ENCODE measurements at places on chromosomes 4 and X.

- DNase-seq, result no peak
Measured at GRCh38 chr4:165138843-165139242, 26.2 kb upstream of the TMEM192 start.

DNA sequence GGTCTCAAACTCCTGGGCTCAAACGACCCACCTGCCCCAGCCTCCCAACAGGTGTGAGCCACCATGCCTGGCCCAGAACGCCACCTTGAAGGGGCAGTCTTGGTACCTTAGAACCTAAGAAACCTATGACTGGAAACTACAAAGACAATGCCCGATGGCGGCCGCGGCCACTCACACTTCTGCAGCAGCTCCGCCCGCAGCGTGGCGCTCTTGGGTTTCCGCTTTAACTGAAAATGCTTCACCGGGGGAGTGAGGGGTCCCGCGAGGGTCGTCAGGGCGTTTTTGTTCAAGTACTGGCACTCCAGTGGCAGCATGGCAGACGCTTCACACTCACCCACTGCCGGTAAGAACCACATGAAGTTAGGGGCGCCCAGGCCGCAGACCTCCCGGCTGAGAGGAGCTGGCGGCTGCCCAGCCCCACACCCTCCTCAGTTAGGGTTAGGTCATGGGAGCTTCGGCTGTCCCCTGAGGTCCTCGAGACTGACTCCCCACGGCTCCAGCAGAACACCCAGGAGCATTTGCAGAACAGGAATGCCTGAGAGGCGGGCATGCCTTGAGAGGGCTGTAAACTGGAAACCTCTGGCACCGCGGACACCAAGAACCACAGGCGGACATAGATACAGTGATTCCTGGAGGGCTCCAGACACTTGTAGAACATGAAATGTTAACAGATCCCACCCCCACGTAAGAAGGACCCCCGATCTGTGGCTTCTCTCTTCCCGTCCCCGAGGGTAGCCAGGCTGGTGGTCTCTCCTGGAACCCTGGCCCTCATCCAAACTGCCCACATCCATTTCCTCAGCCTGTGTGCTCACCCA is 19.0 kb downstream of the NELFA start:
- DNase-seq, result no peak

DNA sequence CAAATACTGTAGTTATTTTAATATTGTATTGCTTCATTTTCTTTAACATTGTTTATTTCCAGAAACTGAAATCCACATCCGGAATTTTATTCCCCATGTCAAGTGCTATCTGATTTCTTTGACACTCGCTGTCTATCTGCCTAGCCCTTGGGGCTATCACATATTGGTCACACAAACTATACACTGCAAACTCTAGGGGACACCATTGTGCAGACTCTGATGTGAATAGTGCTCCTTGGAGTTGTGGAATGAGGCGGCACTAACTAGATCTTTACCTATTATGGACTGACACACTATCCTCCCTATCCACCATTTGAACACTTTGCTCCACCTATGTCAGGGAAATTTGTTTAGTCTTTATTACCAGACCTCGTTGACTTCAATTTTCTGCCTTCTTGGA is 534.5 kb downstream of the GLUD2 start:
- DNase-seq, result no peak

- DNase-seq, result no peak
Measured at GRCh38 chr4:8738471-8738931, 133.1 kb downstream of the HMX1 start.

DNA sequence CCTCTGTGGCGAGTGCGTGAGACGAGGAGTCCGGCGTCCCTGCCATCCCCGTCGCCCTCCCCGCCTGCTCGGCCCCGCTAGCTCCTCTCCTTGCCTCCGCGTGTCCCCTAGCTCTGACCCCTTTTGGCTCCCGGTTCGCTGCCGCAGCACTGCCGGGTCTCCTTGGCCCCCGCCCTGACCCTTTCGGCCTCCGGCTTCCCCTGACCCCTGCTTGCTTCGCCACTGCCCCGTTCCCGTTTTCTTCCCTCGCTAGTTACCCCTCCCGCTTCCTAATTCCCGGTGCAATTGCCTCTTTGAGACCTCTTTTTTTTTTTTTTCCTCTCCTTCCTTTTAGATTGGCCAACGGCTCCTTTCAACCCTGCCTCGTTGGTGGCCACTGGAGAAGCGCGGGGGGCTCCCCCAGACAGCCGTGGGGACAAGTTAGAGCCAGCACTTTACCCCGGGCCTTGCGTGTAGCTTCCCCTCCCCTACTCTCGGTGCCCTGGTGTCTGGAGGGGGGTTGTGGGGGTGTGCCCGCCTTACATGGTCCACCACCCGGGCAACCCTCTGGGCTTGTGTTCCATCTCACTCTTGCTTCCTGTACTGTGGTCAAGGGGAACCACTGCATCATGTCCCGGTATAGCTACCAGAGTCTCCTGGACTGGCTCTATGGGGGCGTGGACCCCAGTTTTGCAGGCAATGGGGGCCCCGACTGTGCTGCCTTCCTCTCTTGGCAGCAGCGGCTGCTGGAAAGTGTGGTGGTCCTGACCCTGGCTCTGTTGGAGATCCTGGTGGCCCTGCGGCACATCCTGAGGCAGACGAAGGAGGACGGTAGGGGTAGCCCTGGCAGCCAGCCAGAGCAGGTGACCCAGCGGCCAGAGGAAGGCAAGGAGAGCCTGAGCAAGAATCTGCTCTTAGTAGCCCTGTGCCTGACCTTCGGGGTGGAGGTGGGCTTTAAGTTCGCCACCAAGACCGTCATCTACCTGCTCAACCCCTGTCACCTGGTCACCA is 548 bp downstream of the TMEM164 start:
- no peak for DNase-seq

GRCh38 chrX:120463241-120463640 is 5.9 kb downstream of the LAMP2 start:
- DNase-seq, result no peak

DNA sequence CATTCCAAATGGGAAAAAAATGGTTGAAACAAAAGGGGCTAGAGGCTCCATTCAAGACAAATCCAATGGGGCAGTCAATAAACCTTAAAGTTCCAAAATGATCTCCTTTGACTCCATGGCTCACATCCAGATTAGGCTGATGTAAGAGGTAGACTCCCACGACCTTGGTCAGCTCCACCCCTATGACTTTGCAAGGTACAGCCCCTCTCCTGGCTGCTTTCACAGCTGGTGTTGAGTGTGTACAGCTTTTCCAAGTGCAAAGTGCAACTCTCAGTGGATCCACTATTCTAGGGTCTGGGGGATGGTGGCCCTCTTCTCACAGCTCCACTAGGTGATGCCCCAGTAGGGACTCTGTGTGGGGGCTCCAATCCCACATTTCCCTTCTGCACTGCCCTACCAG is 21.5 kb downstream of the SULT1B1 start:
- no peak for DNase-seq
